ENCODE measurements at places on chromosomes 1 and 21.
A peak's percentile ranks its signal among the peaks of the same experiment; 100 is the strongest.

- no peak for DNase-seq
Measured at GRCh38 chr1:107599220-107599619, 365.8 kb downstream of the VAV3 start.

GRCh38 chr21:39593522-39593921 lies 19.2 kb upstream of the B3GALT5 start:
- DNase-seq, result no peak

DNA sequence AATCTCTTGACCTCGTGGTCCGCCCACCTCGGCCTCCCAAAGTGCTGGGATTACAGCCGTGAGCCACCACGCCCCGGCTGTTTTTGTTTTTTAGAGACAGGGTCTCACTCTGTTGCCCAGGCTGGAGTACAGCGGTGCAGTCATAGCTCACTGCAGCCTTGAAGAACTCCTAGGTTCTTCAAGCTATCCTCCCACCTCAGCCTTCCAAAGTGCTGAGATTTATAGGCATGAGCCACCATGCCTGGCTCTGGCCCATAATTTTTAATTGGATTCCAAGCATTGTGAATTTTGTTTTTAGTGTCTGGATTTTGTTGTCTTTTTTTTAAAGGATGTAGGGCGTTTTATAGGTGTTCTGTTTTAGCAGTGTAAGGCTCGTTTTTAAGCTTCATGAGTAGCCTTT lies 28.6 kb upstream of the TXLNA start:
- no peak for DNase-seq

- no peak for DNase-seq
Measured at GRCh38 chr1:9374748-9375341, 82.2 kb downstream of the SPSB1 start.

- DNase-seq, result no peak
Measured at GRCh38 chr1:1910033-1910465, 5.0 kb upstream of the CALML6 start.

DNA sequence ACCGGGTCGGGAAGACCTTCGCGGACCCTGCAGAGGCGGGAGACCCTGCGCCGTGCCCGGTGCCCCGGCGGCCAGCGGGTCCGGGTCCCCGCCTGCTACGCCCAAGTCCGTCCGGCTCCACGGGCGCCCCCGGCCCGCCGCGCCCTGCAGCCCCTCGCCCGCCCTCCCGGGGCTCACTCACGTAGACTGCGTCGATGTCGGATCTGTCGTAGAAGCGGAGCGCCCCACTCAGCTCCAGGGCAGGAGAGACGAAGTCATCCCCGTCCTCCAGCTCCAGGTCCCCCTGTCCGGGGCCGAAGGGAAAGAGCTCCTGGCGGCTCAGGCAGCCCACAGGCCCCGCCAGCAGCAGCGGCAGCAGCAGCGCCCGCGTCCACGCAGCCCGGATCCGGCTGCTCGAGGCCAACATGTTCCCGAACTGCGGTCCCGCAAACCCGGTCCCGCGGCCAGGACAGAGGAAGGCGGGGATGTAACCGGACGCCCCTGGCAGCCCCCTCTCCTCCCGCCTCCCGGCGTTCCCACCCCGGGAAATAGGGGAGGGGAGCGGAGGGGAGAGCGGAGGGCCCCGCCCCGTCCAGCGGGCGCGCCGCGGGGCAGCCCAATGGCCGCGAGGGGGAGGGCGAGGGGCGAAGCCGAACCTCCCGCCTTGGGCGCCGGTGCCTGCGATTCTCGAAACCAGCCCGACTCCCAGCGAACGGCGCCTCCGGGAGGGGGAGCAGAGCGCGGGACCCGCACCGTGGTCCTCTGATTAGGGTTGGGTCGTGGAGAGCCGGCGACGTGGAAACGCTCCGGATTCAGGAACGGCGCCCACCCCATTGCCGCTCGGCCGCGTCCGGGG lies at the start of gene NID1:
Gene NID1 (minus strand): TSS at position 417 of the 835 bp plus-strand sequence. CDS start 11 bp downstream, at position 406.
- peak; percentile 17 for DNase-seq

GRCh38 chr1:244496186-244496585 lies 35.1 kb downstream of the CATSPERE start:
- DNase-seq, result no peak

DNA sequence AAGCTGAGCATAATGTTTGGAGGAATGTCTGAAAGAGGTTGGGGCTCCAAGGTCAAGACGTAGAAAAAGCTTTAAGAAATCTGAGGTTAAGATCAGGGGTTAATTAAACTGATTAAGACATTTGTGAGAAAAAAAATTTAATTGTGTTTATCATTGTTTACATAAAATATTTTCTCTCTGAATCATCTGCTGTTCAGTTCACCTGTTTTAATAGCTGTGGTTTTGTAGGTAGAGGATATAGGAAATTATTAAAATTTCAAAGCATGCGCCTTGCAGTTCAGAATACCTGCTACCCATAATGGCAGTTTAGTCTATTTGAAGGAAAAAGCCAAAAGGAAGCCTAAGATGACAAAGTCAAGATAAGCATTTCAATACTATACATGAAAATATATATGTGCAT lies 153.2 kb downstream of the SPATA46 start:
- no peak for DNase-seq

DNA sequence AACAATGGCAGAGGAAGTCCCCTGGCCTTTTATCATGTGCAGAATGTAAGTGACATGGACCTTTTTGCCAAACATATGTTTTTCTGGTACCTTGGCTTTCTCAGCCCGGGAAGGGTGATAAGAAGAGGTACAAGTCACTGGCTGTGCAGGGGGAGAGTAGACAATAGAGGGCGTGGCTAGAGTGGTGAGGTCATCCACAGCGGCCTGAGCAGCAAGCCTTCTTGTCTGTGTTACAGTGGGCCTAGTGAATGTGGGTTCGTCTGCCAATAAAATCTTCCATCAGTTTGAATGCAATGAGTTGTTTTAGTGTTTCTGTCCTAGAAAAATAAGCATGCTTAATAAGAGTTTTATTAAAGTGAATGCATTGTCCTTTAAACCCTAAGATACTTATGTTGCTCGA lies 59.0 kb upstream of the PGD start:
- no peak for DNase-seq

GRCh38 chr1:236768601-236769000 lies 26.5 kb upstream of the MTR start:
- no peak for DNase-seq

DNA sequence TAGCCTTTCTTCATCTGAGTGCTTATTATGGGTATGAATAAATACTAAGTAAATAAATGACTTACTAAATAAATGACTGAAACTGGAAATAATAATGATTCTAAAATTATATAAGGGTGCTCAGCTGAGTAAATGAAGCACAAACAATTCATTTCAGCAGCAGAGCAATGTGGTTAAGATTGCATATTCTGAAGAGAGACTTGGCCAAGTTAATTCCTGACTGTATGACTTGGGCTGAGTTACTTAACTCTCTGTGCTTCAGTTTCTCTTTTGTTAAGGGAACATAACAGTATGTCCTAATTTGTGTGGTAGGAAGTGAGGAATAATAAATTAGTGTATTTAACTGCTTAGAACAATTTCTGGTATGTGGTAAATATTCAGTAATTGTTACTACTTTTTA lies 19.1 kb downstream of the AGL start:
- DNase-seq, result peak; percentile 62

GRCh38 chr1:81179242-81179641 lies 621.5 kb upstream of the ADGRL2 start:
- DNase-seq, result no peak

GRCh38 chr1:172184506-172185191 lies 235.8 kb upstream of the C1orf105 start:
- no peak for DNase-seq

DNA sequence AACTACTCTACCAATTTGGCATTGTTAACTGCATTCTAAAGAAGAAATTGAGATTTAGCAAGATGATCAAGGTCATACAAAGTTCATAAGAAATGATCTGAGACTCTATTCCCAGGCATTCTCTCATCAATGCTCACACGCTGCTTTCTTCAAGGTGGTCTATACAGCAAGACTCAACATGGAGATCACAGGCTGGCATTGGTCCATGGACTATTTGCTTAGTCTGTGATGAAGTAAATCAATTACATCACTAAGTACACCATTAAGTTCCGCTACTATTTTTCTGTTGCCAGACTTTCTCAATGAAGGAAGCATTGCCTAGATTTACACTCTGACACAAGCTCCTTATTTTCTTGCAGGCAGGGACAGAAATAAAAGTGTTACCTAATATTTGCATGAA lies 51.9 kb upstream of the CYP2J2 start:
- no peak for DNase-seq

GRCh38 chr1:203287109-203287893 lies 18.0 kb upstream of the BTG2 start:
- peak; percentile 98 for DNase-seq

DNA sequence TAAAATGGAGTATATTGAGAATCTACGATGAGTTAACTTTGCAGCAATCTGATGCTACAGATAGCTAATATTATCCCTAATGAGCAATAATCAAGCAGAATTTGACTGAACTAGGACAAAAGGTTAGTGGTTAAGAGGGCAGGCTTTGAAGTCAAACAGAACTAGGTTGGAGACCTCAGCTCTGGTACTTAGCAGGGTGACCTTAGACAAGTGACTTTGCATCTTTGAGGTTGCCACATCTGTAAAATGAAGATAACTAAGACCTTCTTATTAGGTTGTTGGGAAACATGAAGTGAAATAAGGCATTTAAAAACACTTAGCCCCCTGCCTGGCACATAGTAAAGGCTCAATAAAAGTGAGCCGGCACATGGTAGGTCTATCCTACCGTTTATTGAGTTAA lies 4.3 kb upstream of the FUCA1 start:
- DNase-seq, result no peak

DNA sequence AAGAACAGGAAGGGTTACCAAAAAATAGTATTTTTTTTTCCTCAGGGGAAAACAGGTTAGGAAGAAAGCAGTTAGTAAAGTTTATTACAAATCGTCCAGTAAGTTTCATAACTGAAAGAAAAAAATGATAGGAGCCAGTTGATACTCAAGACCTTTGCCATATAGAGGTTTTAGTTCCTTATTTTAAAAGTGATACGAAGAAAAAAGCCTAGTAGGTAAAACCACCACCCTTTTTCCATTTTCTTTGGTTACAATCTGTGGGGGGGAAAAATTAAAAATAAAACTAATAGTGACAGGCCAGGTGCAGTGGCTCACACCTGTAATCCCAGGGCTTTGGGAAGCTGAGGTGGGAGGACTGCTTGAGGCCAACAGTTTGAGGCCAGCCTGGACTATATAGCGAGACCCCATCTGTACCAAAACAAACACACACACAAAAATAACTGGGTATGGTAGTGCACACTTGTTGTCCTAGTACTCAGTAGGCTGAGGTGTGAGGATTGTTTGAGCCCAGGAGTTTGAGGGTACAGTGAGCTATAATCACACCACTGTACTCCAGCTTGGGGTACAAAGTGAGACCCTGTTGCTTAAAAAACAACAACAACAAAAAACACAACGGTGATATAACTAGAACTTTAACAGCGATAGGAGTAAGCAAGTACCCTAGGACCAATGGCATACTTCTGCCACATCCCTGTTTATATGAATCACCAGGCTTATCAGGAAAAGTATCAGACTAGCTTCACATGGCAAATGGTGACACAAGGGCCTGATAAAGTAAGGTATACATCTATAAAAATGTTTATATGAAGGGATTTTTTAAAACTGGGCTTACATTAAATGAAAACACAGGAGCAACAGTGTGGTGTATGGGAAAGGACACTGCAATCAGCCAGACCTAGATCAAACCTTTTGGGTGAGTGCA lies 5.4 kb downstream of the TMEM59 start:
- no peak for DNase-seq

GRCh38 chr1:197422993-197423392 lies 154.9 kb downstream of the CRB1 start:
- DNase-seq, result no peak

DNA sequence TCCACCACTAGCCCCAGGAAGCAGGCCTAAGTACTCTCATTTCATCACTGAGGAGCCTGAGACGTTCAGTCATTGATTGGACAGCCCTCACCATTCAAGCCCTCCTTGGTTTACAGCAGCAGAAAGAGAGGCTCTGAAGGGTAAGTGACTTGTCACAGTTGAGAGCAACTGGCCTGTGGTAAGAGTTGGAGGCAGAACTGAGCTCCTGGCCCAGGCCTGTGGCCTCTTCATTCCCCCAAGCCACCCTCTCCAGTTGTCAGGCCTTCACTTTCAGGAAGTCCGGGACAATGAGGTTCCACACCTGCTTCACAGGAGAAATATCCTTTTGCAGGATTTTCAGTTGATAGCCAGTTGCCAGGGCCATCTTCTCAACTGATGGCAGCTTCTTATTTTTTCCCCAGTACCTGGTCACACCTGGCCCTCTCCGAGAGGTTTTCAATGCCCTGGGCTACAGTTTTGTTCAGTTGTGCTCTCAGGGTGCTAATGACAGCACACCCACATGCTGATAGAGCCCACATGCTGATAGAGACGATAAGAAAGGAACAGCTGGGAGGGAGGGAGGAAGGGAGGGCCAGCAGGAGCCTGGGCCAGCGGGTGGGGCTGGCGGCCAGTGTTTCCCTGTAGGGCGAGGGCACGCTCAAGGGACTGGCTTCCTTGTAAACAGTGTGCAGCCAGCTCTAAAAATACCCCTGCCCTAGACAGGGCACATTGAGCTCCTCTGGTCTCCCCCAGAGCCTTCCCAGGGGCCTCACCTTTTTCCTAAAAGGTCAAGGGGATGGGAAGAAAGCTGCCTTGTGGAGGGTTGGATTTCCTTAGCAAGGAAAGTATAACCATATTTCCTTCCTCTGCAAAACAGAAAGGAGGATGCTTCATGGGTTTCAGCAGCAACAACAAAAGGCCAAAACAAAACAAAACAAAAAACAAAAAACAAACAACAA lies 112.7 kb upstream of the JUN start:
- DNase-seq, result peak; percentile 48

DNA sequence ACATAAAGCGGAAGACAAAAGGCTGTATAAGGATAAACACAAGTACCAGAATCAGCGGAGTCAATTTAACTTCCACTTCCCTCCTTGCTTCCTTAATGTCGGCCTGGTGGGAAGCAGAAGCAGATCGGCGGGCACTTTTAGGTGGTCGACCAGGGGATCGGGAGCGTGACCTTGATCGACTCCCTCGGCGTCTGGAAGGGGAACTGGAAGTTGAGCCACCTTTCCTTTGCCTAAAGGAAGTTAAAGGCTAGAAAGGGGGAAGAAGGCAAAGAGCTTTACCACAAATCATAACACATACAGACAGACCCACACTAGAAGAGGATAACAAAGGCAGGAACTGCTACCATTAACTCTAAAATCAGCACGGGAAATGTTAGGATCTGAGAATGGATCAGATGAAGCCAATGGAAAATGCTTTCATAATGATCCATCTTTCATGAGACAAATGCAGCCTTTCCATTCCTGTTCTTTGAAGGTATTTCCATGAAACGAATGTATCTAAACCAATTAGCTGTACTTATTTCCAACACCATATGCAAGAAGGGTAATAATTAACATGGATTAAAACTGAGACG lies 5.7 kb downstream of the LBR start:
- DNase-seq, result peak; percentile 56

Data from inflammatory macrophage (primary cell).